A172 (cell line): ENCODE measurements at places on chromosomes 16 and 17. TPM values are rescaled to one million over a fixed set of nuclear protein-coding genes. Genes with fewer than 3 reads are reported as not detected.

CIBAR2 gene
- total RNA-seq, result 1.2 TPM in 1 of 2 replicates, not detected in the other

SGSM2 gene
- 15.7 and 23.3 TPM in 2 replicates for total RNA-seq

NLRC3 gene
- total RNA-seq, result 0.03 TPM in 1 of 2 replicates, not detected in the other

GRCh38 chr16:85735225-85735635, 15.7 kb downstream of the C16orf74 start:
- no peak for DNase-seq

DNA sequence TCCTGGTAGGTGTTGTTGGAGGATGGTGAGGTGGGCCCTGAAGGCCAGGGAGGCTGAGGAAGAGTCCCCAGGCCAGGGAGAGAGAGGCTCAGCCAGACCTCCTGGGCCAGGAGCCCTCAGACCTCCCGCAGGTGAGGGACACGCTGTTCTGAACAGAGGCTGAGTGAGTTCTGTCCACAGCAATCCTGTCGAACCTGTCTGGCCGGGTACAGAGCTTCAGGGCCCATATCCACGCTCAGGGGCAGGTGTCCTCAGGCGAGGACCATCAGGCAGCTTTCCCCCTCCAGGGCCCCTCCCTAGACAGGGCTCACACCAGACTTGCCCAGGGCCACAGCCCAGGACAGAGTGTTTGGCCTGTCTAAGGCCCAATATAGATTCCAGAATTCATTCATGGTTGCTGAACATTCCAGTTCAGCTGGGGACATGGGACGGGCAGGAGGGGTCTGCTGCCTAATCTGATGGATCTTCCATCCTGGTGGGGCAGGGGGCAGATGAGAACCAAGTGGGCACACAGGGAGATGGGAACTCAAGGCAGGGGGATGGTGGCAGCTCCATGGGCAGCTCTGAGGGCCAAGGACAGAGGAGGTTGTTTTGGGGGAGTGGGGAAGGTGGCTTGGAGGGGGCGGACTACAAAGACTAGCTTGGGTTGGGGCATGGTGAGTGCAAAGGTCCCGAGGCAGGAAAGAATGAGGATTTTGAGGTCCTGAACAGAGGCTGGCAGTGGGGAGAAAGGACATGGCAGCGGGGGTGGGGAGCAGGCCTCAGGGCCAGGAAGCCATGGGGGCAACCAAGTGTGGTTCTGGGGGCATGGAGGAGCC, 23.4 kb upstream of the MPRIP start:
- no peak for DNase-seq

DNA sequence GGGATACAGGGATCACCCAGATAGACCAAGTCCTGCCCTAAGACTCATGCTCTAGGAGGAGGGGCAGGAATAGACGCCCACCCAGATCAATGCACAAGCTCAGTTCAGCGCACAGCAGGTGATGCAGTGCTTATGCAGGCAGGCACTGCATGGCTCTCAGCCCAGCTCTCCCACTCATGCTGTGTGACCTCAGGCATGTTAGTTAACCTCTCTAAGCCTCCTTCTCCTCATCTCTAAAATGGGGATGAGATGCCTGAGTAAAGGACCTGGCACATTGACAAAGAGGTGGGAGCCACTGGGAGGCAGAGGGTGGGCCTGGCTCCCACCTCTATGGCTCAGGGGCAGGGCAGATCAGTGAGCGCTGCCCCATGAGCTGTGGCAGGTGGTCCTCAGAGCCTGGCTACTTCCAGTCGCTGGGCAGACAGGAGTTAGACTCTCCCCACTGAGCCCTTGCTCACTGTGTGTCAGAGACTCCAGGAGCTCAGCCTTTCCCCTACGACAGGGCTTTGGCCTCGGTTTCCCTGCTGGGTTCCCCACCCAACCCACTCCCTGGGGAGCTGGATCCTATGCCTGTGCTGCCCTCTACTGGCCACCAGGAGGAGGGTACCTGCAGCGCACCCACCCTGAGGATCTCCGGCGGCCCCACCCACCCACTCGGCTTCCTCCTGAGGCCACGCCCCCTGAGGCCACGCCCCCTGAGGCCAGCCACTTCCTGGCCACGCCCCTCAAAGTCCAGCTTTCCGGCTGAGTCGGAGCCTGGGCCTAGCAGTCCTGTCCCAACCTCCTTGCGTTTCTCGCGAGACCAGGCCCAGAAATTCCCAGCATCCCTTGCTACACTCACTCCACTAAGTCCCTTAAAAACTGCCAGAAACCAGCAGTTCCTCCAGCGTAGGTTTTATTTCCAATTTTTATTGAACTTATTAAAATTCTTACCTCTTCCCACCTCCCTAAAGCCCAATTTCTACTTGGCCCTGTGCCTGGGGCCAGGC, 196.1 kb downstream of the GSG1L start:
- DNase-seq, result peak; percentile 90

GRCh38 chr17:68381076-68381900, 76.0 kb downstream of the WIPI1 start:
- peak; percentile 80 for DNase-seq

DNA sequence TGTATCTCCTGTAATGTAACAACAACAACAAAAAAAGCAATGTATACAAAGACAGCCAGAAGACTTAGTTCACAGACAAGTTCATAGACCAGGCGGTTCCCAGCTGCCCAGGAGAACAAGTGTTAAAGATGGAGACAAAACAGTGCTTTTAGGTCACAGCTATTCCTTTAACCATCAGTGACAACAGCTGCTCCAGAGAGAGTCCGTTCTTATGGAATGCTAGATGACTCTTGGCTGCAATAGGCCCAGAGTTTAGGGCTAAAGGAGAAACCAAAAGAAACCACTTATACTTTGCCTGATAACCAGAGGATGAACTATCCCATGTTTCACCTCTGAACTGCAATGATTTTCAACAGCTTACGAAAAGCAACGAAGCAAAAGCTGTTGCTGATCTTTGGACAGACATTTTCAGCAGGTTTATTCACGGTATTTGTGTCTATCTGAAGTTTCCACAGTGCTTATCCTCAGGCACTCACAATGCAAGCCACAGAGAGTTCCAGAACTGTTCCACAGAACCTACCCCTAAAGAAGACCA, 6.0 kb downstream of the ZCCHC14 start:
- DNase-seq, result no peak
